NCI-H187 (cell line): ENCODE measurements at places on chromosomes 3 and 15.

- no peak for DNase-seq
Measured at GRCh38 chr3:185270262-185270955, 16.6 kb upstream of the EHHADH start.

DNA sequence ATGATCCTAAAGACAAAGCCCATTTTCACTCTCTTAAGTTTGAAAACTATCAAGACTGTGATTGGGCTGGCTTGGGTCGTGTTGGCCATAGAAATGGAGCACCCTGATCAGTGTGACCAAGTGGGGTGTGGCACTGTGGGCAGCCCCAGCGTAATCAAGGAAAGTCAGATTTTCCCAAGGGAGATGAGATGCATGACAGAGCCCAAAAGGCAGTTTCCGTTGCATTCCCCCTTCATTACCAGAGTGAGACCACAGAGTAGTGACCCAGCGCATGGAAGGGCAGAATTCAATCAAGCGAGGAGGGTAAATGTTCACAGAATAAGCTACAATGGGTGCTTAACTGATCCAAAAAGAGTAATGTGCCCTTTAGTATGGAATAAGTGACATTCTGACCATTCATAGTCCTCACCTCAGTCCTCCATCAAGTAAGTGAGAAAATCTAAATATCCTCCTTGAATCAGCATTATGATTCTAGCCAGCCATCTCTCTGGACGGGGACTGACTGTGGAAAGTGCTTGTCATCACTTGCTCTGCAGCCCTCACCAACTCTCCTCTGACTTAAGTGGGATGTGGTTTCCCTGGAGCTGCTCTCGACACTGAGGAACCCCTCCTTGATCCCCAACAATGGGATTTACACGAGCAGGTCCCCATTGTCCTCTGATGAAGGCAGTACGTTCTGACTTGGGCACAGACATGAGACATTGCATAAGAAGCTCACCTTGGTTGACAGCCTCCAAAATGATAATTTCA, 430.5 kb downstream of the OCA2 start:
- no peak for DNase-seq

GRCh38 chr3:41117398-41117870, 81.9 kb upstream of the CTNNB1 start:
- peak; percentile 57 for DNase-seq

- DNase-seq = no peak
Measured at GRCh38 chr3:59535791-59536221, 486.0 kb upstream of the CFAP20DC start.

GRCh38 chr3:121942116-121942786, 48.0 kb downstream of the SLC15A2 start:
- no peak for DNase-seq

GRCh38 chr3:23232854-23233253, 29.7 kb downstream of the UBE2E2 start:
- DNase-seq = no peak

GRCh38 chr3:162034368-162034767, 537.8 kb downstream of the OTOL1 start:
- no peak for DNase-seq

DNA sequence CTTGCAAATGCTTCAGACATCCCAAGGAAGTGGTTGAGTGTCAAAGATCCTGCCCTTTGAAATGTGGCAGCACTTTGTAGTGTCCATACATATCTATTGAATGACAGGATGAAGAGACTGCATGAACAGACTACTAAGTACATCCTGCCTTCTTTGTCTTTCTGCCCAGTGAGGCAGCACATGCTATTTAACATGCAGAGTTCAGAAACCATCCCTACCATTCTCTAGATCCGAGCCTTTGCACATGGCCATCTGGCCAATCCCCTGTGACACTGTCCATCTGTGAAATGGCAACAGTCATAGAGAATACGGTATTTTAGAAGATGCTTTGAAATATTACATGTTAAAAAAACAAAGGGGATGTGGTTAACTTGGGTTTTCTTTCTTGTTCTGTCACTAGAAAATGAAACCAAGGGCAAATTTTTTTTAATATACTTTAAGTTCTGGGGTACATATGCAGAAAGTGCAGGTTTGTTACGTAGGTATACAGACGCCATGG, 519.6 kb downstream of the NTRK3 start:
- DNase-seq = no peak

DNA sequence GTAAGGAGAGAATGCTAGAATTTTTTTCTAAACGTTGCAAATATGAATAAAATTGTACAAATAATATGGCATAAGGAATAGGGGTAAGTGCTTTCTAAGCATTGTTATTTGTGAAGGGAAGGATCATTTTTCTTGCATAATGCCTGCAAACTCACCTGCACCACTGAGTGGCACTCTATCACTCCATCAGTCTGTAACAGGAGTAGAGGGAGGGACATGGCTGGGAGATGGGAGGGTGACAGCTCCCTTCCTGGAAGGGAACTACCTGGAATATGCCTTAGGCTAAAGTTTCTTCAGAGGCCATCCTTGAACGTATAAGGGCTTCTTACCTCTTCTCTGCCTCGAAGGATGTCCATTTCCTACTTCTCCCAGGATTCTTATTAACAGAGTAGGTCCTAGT, 3.0 kb downstream of the NAALADL2 start:
- DNase-seq = peak; percentile 22

DNA sequence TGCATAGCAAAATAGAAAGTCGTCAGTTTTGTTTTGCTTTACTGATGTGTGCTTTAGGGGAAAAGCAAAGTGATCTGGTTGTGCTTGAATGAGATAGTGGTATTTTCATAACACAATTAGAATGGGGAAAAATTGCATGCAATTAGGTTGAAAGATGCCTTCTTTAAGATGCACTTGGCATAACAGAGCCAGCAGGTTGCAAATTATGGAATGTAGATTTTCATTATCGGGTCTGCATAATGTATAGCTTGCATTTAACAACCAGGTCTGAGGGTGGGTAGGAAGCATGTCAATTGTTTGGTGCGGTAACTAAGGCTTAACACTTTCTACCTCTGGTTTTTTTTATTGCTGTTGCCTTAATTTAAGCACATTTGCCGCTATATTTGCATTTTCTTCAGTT, 370.7 kb upstream of the MCTP2 start:
- no peak for DNase-seq

DNA sequence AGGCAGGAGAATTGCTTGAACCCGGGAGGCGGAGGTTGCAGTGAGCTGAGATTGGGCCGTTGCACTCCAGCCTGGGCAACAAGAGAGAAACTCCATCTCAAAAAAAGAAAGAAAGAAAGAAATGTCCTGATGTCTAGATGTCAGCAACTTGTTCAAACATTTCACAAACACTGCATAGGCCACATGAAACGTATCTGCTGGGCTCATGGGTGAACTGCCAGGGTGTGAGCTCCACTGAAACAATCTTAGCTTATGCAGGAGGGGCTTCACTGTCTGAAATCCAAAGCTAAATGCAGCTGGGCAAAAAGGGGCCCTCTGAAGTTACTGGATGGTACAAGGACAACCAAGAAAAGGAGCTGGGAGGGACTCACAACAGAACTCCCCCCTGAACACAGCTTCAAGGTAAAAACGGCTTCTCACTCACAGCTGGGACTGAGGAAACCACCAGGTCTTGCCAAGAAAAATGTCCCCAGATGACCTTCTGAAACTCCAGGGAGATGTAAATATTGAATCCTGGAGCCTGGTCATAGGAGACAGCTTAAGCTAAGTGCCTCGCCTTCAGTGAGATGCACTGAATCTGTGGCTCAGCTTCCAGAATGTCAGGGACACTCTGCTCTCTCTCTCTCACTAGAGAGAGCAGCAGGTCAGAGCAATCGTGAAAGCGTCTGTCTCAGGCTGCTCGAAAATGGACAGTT, 31.9 kb downstream of the SEC61A1 start:
- DNase-seq = no peak

- no peak for DNase-seq
Measured at GRCh38 chr3:70963431-70964275, 619.9 kb downstream of the FOXP1 start.

DNA sequence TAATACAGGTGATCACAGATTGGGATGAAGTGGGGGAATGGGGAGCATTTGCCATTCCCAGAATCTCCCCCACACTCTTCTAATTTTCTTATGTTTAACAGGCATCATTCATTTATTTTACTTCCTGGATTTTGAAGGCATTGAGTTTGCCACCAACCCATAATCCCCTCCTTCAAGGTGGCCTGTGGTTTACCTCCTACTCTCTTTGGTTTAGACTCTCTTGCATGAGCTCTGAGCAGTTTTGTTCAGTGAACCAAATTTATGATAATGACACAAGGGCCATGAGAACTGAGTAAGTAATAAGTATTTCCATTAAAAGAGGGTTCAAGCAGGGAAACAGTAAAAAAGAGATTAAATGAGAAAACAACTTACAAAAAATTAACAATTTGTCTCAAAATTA, 703.1 kb upstream of the CFAP20DC start:
- DNase-seq = no peak
